Astrocyte (in vitro differentiated cells and primary cell): ENCODE measurements at places on chromosomes 3 and 15. TPM values are rescaled to one million over a fixed set of nuclear protein-coding genes. Genes with fewer than 3 reads are reported as not detected.

MKRN3 gene
- not detected in 2 replicates for total RNA-seq

SLC25A38 gene
- 33.0 and 34.4 TPM in 2 replicates for total RNA-seq

OR5K2 gene
- total RNA-seq: not detected in 2 replicates

TTLL13 gene
- total RNA-seq: 0.14 TPM in 1 of 2 replicates, not detected in the other

SYNM gene
- total RNA-seq: 9.7 and 10.1 TPM in 2 replicates

CFAP92 gene
- total RNA-seq: 0.10 and 0.52 TPM in 2 replicates

SNTN gene
- not detected in 2 replicates for total RNA-seq

TMEM41A gene
- total RNA-seq: 21.5 and 22.7 TPM in 2 replicates

SCAANT1 gene
- not detected in 2 replicates for total RNA-seq

SAMD7 gene
- not detected in 2 replicates for total RNA-seq

CTXN2 gene
- total RNA-seq: not detected in 2 replicates

CPB1 gene
- total RNA-seq: not detected in 2 replicates

PCSK6 gene
- total RNA-seq: 0.36 and 1.3 TPM in 2 replicates

ST3GAL6 gene
- total RNA-seq: 4.4 and 4.8 TPM in 2 replicates

PAQR5 gene
- 0.87 and 1.2 TPM in 2 replicates for total RNA-seq

KIAA1143 gene
- 17.8 and 19.5 TPM in 2 replicates for total RNA-seq

SST gene
- total RNA-seq: 0.77 TPM in 1 of 2 replicates, not detected in the other

ITIH1 gene
- total RNA-seq: not detected in 2 replicates

ABHD2 gene
- 41.3 and 50.3 TPM in 2 replicates for total RNA-seq

TRIM71 gene
- 10.9 and 17.2 TPM in 2 replicates for total RNA-seq

SLC2A2 gene
- not detected in 2 replicates for total RNA-seq

CPNE9 gene
- 0.20 TPM in 1 of 2 replicates, not detected in the other for total RNA-seq
